ENCODE measurements at places on chromosomes 12 and 14.
A peak's percentile ranks its signal among the peaks of the same experiment; 100 is the strongest.

GRCh38 chr12:109947521-109947920, 47.4 kb downstream of the TCHP start:
- DNase-seq, result no peak

- no peak for DNase-seq
Observed at GRCh38 chr12:94560431-94561221, 89.7 kb downstream of the TMCC3 start.

DNA sequence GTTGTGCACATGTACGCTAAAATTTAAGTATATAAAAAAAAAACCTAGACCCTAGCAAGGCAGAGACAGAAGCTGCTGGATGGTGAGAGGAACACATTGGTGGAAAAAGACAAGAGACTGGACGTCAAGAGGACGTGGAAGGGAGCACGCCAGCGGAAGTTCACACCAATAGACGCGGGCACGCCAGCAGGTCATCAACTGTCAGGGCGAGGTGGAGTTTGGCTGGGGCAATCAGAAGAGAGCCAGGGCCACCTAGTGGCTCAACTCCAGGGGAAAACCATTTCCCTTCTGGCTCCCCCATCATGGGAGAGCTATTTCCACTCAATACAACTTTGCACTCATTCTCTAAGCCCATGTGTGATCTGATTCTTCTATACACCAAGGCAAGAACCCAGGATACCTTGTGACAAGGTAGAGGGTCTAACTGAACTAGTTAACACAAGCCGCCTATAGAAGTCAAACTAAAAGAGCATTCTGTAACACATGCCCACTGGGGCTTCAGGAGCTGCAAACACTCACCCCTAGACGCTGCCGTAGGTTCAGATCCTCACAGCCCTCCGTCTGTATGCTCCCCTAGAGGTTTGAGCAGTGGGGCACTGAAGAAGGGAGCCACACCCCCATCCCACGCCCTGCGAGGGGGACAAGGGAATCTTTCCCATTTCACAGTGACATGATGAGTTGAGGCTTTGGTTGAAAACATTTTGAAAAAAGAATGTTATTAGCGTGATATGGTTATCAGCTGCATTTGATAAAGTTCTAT, 702.7 kb downstream of the TMTC2 start:
- DNase-seq, result no peak

GRCh38 chr12:88816201-88816600, 235.9 kb upstream of the KITLG start:
- DNase-seq, result no peak

DNA sequence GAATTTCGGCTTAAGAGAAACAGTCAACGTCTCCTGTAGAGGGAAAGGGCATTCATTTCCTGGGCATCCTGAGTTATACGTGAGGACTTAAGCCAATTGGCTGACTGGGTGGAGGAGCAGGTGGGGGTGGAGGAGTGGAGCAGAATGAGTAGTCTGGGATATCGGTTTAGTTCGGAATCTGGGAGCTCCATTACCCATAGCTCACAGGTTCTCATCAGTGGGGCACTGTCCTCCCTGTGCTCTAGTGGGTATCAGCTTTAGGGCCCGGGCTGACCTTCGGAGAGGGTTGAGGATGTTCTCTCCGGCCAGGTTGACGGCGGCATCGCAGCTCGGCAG, 704 bp downstream of the SDR39U1 start:
- no peak for DNase-seq

DNA sequence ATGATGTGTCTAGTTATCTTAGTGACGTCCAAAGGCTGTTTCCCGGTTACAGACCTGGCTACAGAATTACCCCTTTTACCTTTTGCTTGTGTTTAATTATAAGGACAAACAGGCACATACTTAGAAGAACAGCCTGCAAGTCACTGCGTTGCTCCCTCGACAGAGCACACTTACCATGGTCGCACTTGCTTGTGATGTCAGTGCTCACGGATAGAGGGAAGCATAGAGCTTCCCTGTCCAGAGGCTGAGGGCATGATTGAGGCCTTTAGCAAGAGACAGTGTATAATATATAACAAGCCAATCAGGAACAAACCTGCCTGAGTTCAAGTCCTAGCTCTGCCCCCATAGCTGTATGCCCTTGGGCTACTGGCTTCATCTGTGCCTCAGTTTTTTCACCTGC, 73.2 kb upstream of the SCN8A start:
- no peak for DNase-seq

DNA sequence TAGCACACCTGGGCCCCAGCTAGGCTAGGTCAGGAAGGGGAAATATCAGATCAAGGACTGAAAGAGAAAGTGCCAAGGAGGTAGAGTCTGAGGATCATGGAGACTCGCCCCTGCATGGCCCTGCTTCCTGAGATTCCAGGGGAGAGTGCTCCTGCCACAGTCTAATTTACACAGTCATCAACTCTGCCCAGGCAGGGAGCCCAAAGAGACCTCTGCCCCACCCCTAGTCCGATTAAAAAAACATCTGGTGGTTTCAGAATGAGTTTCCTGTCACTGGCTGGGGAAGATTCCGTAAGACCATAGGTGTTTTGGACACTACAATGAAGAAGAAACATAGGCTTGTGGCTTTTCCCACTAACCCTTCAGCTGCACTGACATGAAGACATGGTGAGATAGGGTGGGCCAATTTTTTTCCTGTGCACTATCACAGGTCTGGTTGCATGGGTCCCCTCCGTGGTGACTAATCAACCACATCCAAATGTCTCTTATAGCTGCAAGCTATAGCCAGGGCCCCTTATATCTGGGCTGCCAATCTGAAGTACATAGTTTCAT, 31.5 kb upstream of the GZMB start:
- DNase-seq, result no peak

GRCh38 chr12:79128956-79129355, 264.4 kb downstream of the SYT1 start:
- no peak for DNase-seq

DNA sequence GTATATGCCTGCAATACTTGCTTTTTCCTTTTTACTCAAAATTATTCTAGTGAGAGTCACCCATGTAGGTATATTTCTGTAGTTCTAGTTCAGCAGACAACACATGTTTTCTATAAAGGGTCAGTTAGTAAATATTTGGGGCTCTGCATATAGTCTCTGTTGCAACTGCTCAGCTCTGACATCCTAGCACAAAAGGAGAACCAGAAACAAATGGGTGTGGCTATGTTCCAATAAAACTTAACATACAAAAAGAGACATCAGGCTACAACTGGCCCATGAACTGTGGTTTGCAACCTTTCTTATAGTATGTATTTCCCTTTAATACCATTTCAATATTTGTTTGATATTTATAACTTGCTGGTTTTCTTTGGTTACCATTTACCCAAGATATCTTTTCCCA, 11.9 kb downstream of the NT5DC3 start:
- DNase-seq, result no peak

- DNase-seq, result no peak
Observed at GRCh38 chr14:50865391-50866076, 6.3 kb upstream of the ABHD12B start.

DNA sequence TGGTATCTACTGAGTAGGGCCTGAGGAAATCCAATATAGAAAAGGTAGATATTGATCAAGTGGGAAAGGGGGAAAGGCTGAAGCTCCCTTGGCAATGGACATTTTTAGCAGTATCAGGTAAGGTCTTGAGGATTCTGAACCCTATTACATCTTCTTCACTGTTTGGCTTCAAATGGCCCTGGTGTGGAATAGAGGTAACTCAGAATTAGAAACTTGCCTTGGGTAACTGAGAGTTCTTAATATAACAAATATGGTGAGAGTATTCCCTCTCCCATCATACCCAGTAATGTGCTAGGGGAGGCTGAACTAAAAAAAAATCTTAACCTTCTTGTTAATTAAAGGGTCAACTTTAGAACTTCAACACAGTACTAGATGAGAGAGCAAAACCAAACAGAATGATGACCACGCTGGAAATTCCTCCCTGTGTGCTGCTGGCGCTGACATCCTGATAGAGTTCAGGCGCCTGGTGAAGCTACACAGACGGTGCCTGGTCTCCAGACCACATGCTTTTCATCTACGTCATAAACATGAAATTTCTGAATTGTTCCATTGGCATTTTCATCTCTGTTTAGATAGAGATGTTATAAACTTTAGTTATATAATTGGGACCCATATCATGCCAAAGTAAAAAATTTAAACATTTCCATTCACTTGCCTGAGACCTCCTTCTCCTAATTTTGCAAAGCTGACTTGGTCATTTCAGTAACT, 128.3 kb downstream of the AKAP6 start:
- no peak for DNase-seq

DNA sequence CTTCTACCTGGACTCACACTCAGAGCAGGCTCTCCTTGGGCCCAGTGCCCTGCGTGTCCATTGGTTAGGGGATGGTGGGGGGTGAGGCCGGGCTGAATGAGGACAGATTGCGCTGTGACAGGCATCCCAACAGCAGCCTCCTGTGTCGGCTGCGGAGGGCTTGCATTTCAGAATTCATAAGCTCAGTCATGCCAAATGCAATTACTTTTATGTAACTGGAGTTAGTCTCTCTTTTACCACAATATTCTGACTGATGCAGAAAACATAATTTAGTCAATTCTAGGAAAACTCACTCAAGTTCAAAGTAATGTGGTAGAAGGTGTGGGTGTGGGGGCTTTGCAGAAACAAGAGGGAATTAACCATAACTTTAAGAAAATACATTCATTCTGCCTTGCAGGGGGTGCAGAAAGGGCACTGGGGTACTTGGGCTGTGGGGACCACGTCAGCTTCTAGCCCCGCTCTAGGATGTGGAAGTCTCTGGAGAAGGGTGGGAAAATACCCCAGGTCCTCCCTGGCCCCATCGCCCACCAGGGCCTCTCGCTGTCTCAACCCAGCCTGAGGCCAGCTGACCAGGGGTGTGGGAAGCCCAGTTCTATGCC, 257.7 kb downstream of the ADGRD1 start:
- no peak for DNase-seq

DNA sequence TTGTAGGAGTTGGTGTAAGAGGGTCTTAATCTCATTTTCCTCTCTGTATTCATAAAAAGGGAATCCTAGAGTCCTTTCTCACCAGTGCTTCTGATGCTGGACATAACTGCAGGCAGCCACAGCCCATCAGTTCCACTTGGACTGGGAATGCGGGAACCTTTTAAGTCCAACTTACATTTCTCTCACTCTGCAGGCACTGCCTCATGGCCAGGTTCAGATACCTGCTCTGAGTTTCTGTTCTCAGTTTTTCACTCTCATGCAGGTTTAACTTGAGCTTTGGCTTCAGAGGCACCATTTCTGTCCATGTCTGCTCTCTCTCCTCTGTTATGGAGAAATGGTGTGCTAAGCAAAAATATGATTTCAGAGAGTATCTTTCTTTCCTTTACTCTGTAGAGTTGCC, 4.2 kb downstream of the ACVR1B start:
- no peak for DNase-seq

DNA sequence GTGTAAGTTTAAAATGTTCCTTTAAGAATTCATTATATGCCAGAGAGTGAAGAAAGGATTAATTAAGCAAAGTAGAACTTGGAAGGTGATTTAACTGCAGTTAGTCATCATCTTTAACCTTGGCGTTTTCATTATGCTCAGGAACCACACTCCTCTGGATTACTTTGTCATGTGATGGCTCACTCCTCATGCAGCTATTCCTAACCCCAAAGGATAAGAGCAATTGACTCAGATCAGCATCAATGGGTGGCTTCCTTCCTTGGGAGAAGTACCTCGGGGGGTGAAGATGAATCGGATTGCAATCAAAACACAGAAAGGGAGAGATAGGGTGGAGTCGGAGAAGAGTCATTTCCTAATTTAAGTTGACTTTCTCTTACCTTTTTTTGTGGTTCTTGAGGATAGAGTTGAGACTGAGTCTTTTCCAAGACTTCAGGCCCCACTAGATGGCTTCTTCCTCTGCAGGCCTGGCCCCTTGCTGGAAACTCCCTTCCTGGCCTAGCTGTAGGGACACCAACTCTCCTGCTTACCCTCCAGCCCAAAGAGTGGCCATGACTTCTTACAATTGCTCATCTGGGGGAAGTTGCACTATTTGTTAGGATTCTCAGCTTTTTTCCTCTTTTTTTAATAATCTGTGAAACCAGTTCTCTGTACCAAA, 238.6 kb upstream of the DDHD1 start:
- no peak for DNase-seq

- DNase-seq, result no peak
Observed at GRCh38 chr12:25699454-25699853, 146.4 kb upstream of the LMNTD1 start.

DNA sequence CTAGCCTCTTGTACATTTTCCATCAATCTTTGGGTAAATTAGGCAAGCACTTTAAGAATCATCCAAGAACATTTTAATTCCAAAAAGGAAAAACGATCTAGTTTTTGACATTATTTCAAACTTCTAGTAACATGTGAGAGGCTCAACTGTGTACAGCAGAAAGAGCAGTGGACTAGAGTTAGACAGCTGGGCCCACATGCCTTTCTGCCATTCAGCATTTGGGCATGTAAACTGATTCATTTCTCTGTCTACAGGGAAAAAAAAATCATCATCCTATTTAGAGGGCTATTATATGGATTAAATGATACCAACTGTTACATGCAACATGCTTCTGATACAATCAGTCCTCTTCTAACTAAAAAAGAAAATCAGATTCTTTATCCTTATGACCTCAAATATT, 17.7 kb downstream of the ATP2B1 start:
- no peak for DNase-seq

- DNase-seq, result no peak
Observed at GRCh38 chr14:55604900-55605418, 25.0 kb downstream of the KTN1 start.

GRCh38 chr12:16844875-16845274, 238.9 kb upstream of the LMO3 start:
- no peak for DNase-seq

DNA sequence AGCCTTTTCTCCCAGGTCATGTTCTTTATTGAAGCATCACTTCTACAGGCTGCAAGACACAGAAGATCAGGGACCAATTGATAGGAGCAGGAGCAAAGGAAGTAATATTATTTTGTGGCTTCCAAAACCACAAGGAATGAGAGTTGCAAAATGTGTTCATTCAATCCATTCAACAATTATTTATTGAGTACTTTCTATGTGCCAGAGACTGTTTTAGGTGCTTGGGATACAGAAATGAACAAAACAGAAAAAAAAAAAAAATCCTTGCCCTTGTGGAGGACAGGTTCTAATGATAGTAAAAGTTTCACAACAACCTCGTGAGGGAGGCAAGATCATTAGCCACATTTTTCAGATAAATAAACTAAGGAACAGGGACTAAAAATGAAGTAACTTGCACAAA, 20.1 kb upstream of the DACT1 start:
- DNase-seq, result no peak

- DNase-seq, result no peak
Observed at GRCh38 chr12:87779858-87780498, 249.2 kb downstream of the C12orf50 start.

DNA sequence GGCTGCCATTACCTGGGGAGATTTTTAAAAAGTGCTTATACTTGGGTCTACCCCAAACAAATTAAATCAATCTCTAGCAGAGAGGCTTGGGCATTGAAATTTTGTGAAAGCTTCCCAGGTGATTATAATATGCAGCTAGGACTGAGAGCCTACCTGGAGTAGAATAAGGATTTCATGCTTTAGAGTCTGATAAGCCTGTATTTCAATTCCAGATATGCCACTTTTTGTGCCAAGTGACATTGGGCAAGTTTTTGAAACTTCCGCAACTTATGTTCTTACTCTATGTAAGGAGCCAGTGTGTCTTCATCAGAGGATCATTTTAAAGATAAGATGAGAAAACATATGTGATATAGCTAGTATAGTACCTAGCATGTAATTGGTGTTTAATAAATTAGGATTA, 159.8 kb upstream of the LRIG3 start:
- no peak for DNase-seq

GRCh38 chr14:95774265-95775160, 60.6 kb upstream of the TCL1A start:
- peak; percentile 23 for DNase-seq

GRCh38 chr14:72780751-72781150, 113.2 kb downstream of the DPF3 start:
- DNase-seq, result no peak

All from stimulated activated CD8-positive, alpha-beta memory T cell treated with anti-CD3 and anti-CD28 coated beads, Interleukin-7, amount 100 ng/mL, for 1 hour (primary cell).